ENCODE measurements at places on chromosomes 16 and 17.

- no peak for DNase-seq
Measured at GRCh38 chr17:19706791-19707727, 9.3 kb downstream of the SLC47A2 start.

- no peak for DNase-seq
Measured at GRCh38 chr17:37124821-37125173, 176.0 kb downstream of the AATF start.

- DNase-seq: no peak
Measured at GRCh38 chr17:76696763-76697701, 13.7 kb downstream of the MXRA7 start.

DNA sequence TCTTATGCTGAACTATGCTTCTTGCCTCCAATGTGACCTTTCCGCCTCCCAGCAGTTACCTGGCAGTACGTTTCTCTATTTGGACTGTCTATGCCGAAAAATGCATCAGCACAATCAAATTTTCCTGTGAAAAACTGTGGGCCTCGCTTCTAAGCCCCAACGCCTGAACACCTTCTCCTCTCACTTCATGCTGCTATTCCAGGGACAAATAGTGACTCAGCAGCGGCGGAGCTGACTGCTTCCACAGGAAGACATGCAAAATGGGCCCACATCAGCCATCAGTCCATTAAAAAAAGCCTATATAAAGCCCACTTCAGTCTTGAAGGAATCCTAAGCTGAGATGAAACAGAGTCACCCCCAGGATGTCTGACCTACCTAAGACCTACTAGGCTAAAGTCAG lies 10.5 kb upstream of the PIP4K2B start:
- DNase-seq: no peak

DNA sequence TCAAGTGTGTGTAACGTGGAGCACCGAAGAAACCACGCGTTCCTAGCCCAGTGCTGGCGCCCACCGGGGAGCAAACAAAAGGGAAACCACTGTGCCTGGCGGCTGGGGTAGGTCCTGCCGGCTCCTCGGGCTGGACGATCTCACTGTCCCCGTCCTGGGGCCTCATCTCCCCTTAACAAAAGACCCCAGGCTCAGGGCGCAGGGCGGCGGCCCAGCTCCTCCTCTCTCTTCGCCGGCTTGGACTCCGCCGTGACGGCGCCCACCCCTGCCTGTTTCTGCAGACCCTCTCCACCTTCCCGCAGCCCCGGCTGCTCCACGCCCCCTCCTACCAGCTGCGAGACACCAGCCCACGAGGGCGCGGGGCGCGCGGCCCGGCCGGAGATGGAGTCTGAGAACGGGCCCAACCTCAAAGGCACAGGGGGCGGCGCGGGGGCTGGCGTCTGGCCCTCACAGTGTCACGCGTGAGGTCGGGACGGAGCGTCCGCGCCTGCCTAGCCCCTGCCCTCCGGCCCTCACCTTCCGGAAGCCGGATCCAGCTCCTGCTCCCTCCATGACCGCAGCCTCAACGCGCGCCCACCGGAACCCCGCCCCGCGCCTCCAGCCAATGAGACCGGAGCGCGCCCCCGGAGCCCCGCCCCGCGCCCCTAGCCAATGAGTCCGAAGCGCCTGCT lies at the start of gene CENPX:
CENPX (minus strand) TSS at position 569 of the 671 bp plus-strand sequence; CDS start at position 552, 17 bp downstream.
- DNase-seq: no peak

DNA sequence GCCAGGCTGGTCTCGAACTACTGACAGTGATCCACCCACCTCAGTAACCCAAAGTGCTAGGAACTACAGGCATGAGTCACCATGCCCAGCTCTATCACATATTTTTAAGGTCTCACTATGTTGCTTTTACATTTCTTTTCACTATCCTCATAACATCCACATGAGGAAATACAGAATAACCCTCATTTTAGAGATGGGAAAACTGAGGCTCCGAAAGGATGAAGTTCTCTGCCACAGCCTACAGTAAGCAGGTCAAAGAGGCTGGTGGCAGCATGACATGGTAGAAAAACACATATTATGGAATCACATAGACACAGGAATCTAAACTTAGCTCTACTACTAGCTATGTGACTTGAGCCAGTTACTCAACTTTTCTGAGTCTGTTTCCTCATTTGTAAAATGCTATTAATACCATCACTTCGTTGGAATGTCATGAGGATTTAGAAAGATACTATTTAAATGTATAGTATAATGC lies 32.2 kb downstream of the APPBP2 start:
- DNase-seq: no peak

DNA sequence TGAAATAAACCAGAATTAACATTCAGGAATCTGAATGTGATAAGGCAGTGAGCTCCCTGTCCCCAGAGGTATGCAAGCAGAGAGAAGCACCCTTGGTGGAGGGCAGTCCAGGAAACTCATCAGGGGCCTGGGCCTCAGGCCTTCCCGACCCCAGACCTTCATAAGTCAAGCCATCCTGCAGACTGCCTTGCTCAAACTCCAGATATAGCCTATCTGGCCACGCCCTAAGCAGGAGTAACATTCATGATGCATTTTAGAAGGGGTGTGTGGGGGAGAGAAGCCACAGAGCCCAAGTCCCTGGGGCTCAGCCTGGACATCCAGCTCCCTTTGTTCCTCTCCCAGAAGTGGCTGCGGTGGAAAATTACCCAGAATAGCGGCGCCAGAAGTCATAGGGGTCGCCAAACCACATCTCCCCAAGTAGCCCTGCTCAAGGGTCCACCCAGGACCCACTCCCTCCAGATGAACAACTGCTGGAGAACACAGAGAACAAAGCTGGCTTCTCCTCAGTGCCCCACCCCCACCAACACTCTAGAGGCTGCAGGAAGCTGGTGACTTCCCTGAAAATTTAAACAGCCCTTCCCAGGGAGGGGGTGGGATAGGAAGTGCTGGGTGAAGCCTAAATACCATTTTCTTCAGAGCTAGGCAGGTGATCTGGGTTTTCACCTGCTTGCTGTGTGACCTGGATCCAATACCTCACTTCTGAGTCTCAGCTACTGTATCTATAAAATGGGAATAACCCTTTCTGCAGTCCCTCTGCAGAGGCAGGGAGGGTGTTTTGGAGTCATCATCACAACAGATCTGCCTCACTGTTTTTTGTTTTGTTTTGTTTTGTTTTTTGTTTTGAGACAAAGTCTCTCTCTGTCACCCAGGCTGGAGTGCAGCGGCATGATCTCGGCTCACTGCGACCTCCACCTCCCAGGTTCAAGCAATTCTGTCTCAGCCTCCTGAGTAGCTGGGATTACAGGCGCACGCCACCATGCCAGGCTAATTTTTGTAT lies 1.5 kb upstream of the SREBF1 start:
- no peak for DNase-seq

GRCh38 chr17:43367737-43368242 lies 31.0 kb upstream of the ARL4D start:
- DNase-seq: peak; percentile 95

- DNase-seq: no peak
Measured at GRCh38 chr17:49603720-49604119, 28.0 kb downstream of the NXPH3 start.

- no peak for DNase-seq
Measured at GRCh38 chr16:901715-902601, 68.8 kb downstream of the LMF1 start.

- DNase-seq: no peak
Measured at GRCh38 chr16:82040296-82040695, 5.2 kb downstream of the HSD17B2 start.

- no peak for DNase-seq
Measured at GRCh38 chr16:67775273-67775672, 31.1 kb downstream of the RANBP10 start.

GRCh38 chr16:73058221-73058615 lies 10.3 kb upstream of the ZFHX3 start:
- DNase-seq: no peak

DNA sequence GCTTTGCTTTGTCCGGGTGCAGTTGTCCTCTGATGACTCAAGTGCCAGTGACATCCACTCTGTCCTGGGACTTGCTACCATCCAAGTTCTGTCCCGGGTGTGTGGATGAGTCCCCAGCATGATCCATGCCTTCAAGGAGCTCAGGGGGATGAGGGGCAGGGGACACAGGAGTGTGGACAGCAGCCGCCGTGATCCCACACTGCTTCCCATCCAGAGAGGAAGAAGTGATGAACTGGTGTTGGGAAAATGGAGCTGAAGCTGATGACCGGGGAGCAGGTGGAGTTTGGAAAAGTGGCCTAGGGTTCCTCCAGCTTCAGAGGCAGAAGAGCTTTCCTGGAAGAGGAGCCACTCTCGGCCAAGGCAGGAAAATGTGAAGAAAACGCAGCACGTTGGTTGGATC lies 249.6 kb upstream of the TNRC6C start:
- DNase-seq: no peak

DNA sequence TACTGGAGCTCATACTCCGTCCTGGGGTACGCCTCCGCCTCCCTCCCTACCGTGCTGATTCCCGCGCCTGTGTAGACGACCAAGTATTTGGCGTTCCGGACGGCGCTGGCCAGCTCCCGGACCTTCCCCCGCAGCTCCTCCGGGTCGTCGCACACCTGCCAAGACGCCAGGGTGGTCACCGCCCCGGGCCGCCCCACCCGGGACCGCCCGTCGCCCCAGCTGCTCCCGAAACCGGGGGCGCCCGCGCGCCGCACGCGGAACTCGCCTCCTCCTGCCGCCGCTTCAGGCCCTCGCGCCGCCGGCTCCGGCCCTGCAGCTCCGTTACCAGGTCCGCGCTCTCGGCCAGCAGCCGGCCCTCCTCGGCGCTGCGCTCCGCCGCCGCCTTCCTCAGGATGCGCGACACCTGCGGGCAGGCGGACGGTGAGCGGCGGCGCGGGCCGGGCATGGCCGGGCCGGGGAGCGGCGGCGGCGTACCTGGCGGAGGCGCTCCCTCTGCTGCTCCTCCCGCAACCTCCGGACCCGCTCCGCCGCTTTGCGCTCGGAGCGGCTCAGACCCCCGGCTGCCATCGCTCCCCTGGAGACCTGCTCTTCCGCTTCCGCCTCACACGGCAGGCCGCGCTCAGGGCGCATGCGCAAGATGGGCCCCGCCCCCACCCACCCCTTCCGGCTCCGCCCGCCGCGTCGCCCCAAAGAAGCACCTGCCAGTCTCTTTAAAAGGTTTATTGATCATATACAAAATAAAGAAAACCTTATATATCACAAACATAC lies at the start of gene SIRT7:
SIRT7 (minus strand) TSS at position 612 of the 768 bp plus-strand sequence; CDS start at position 567, 45 bp downstream.
- peak; percentile 25 for DNase-seq

- peak; percentile 21 for DNase-seq
Measured at GRCh38 chr16:74999609-75000480, 1.0 kb downstream of the ZNRF1 start.

DNA sequence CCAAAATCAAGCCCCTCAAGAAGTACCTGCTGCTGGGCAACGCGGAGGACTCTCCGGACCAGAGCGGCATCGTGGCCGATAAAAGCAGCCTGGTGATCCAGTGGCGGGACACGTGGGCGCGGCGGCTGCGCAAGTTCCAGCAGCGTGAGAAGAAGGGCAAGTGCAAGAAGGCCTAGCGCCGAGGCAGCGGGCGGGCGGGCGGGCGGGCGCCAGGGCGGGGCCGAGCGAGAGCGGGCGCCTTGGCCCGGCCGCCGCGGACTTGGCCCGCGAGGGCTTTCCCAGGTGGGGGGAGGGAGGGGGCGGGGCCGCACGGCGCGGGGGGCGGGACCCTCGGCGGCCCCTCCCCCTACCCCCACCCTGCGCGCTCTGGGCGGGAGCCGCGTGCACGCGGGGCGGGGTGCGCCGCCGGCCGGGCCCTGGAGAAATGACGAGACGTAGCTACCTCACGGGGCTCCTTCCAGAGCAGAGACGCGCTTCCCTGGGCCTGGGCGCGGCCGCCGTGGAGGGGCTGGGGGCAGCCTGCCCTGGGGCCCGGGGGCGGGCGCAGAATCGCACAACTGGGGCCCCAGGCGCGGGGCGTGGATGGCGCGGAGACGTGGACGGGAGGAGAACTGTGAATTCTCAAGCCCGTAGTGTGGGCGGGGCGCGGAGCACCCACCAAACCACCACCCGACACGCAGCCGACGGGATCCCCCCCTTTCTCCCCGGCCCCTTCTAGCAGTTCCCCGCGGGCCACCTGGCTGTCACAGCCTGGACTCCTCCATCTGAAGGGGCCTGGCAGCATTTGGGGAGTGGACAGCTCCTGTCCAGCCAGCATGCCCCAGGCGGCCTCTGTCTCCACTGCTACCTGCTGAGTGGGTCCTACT lies 218.7 kb downstream of the NTN1 start:
- no peak for DNase-seq

DNA sequence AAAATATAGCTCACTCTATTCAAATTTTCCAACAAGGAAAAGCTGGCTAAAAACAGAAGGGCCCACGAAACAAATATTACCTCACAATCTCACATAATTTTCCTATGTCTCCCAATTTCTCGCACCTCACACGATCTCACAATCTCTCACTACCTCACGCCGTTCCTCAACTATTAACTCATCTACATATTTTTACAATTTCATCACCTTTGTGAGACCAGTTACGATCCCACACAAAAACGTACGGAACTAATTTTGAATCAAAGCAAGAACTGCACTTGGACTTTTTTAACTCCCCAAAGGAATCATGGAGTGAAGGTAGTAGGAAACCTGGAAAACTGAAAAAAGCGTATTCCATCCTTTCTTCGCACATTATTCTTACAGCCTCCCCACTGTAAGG lies 1.1 kb downstream of the CBX1 start:
- no peak for DNase-seq

DNA sequence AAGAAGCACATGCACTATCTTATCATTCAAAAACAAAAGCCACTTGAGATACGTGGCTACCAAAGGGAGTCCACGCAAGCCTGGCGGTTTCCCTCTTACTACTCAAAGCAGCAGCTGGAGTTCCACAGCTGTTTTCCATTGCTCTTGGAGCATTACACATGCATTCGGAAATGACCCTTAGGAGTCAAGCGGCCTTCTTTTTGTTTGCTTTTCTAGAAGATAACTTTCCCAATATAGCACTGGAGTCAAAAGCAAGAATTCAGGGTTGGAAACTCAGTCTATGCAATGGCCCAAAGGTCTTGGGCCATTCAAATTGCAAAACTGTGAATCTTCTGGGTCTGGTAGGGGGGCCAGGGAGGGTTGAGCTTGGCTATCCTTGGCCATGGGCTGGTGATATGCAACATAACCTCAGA lies 97.8 kb upstream of the MAF start:
- no peak for DNase-seq

DNA sequence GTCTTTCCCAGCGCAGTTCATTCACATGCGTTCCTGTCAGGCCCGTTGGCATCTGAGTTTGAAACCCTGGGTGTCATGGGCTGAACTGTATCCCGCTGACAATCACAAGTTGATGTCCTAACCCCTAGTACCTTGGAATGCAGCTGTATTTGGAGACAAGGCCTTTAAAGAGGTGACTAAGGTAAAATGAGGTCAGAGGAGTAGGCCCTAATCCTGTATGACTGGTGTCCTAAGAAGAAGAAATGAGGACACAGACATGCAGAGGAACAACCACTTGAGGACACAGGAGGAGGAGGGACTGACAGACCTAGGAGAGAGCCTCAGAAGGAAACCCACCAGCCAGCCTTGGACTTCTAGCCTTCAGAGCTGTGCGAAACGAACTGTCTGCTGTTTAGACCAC lies 33.1 kb downstream of the TRPV2 start:
- no peak for DNase-seq

Measured in NCI-H1417 treated with DMSO at 0.1 percent for 48 hours (cell line).